ENCODE measurements at places on chromosomes 7 and 10. TPM values are rescaled to one million over a fixed set of nuclear protein-coding genes. Genes with fewer than 3 reads are reported as not detected.
A peak's percentile ranks its signal among the peaks of the same experiment; 100 is the strongest.

The RALA gene
- 36.3 TPM for total RNA-seq

The GRM8 gene
- total RNA-seq = 0.80 TPM

The TRIM50 gene
- not detected for total RNA-seq

DNA sequence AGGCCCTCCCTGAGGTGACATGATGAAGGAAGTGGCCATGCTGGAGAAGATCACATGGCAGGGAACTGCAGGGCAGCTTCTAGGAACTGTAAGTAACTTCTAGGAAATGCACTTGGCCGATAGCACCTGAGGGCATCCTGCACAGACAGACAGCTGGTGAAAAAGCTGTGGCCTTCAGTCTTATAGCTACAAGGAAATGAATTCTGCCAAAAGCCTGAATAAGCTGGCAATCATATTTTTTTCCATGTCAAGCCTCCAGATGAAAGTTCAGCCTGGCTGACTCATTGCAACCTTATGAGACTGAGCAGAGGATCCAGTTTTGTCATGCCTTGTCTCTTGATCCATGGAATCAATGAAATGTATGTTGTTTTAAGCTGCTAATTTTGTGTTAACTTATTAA, 91.1 kb upstream of the CACNA2D1 start:
- DNase-seq = no peak
- H3K27me3 ChIP-seq = peaks cover 5% of the 10 kb centered on the region
- H3K36me3 ChIP-seq = no peaks in the 10 kb centered on the region
- H3K4me1 ChIP-seq = peaks cover 23% of the 10 kb centered on the region
- no peak overlapping the region for H3K4me3 ChIP-seq

The GPR85 gene
- not detected for total RNA-seq

GRCh38 chr7:130942211-130942964, 208.4 kb upstream of the KLF14 start:
- DNase-seq = no peak
- H3K27ac ChIP-seq = peak overlapping the region; percentile 94
- H3K4me1 ChIP-seq = peaks cover 86% of the 10 kb centered on the region

The HECTD2 gene
- total RNA-seq = 15.1 TPM

DNA sequence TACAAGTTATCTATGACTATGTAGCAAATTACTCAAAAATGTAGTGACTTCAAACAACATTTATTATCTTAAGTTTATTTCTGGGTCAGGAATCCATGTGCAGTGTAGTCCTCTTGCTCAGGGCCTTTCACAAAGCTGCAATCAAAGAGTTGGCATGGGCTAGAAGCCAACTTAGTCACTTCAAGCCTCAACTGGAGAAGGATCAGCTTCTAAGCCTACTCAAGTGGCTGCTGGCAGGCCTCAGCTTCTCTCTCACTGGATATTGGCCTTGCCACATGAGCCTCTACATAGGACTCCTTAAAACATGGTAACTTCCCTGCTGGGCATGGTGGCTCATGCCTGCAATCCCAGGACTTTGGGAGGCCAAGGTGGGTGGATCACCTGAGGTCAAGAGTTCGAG, 5.0 kb upstream of the NFE2L3 start:
- H3K27ac ChIP-seq = no peak overlapping the region
- H3K27me3 ChIP-seq = no peaks in the 10 kb centered on the region
- peak; percentile 54 for DNase-seq
- no peaks in the 10 kb centered on the region for H3K36me3 ChIP-seq

The TMEM176A gene
- 2.3 TPM for total RNA-seq

GRCh38 chr10:12299222-12299965, 50.0 kb upstream of the CAMK1D start:
- DNase-seq = no peak
- H3K27ac ChIP-seq = no peak overlapping the region
- H3K27me3 ChIP-seq = no peaks in the 10 kb centered on the region
- H3K4me3 ChIP-seq = no peak overlapping the region
- H3K4me1 ChIP-seq = no peaks in the 10 kb centered on the region
- H3K36me3 ChIP-seq = no peaks in the 10 kb centered on the region

DNA sequence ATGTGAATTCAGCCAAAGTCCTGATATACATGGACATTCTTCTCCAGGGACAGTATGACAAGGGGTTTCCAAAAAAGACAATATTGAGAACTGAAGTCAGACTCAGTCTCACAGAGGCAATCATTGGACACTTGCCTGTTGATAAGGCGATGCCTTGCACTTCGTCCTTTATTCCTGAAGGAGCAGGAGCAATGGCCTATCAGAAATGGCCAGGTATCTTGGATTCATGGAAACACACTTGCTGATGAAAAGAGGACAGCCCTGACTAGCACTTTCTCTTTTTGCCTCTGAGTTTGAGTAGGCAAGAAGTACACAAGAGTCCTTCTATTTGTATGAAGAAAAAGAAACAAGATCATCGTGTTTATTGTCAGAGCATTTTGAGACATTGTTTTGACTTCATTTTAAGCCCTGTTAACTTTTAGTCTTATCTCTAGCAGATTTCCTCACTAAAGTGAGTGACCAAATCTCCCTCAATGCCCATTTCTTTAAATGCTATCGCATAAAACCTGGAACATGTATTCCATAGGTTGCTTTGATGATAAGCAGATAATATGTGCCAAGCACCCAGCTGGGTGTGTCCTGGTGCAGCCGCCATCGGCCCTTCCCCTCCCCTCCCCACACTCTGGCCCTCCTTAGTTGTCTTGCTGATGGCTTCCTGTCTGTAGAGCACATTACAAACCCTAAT, 26.6 kb downstream of the ST8SIA6 start:
- no peaks in the 10 kb centered on the region for H3K4me1 ChIP-seq
- no peaks in the 10 kb centered on the region for H3K36me3 ChIP-seq
- no peak overlapping the region for H3K4me3 ChIP-seq
- peaks cover 11% of the 10 kb centered on the region for H3K27me3 ChIP-seq
- no peak overlapping the region for H3K27ac ChIP-seq

- no peaks in the 10 kb centered on the region for H3K27me3 ChIP-seq
- H3K4me1 ChIP-seq = no peaks in the 10 kb centered on the region
- H3K36me3 ChIP-seq = no peaks in the 10 kb centered on the region
- H3K4me3 ChIP-seq = no peak overlapping the region
- H3K27ac ChIP-seq = no peak overlapping the region
Measured at GRCh38 chr10:44476409-44477045, 91.6 kb upstream of the CXCL12 start.

The HMX2 gene
- not detected for total RNA-seq

GRCh38 chr7:151440799-151441445, 981 bp upstream of the CRYGN start:
- DNase-seq = no peak
- H3K36me3 ChIP-seq = no peaks in the 10 kb centered on the region
- no peak overlapping the region for H3K27ac ChIP-seq
- no peaks in the 10 kb centered on the region for H3K4me1 ChIP-seq
- H3K4me3 ChIP-seq = no peak overlapping the region

- no peak overlapping the region for H3K27ac ChIP-seq
- no peaks in the 10 kb centered on the region for H3K4me1 ChIP-seq
- no peak overlapping the region for H3K4me3 ChIP-seq
- H3K27me3 ChIP-seq = peaks cover 13% of the 10 kb centered on the region
- DNase-seq = peak; percentile 23
- H3K36me3 ChIP-seq = no peaks in the 10 kb centered on the region
Measured at GRCh38 chr10:96124230-96125141, 5.6 kb upstream of the ZNF518A start.

DNA sequence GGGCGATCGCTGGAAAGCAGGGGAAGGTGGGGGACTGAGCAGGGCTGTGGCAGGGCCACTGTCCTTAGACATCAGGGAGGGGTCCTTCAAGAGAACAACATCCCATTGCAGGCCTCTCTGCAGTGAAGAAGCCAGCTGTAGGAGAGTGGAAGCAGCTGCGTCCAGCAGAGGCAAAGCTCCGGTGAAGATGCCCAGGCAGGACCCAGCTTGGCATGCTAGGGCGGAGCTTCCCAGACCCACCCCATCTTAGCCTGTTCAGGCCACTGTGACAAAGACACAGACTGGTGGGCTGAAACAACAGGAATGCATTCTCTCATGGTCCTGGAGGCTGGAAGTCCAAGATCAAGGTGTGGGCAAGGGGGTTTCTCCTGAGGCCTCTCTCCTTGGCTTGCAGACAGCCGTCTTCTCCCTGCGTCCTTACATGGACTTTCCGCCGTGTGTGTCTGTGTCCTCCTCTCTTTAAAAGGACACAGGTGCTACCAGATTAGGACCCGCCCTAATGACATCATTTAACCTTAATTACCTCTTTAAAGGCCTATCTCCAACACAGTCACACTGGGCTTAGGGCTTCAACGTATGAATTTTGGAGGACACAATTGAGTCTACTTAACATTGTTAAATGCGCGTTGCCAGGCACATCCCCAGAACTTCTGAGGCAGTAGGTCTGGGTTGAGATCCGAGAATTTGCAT, 178.1 kb upstream of the GRB10 start:
- H3K27me3 ChIP-seq = no peaks in the 10 kb centered on the region
- DNase-seq = no peak
- H3K4me1 ChIP-seq = no peaks in the 10 kb centered on the region
- H3K36me3 ChIP-seq = no peaks in the 10 kb centered on the region

The CCDC172 gene
- not detected for total RNA-seq

DNA sequence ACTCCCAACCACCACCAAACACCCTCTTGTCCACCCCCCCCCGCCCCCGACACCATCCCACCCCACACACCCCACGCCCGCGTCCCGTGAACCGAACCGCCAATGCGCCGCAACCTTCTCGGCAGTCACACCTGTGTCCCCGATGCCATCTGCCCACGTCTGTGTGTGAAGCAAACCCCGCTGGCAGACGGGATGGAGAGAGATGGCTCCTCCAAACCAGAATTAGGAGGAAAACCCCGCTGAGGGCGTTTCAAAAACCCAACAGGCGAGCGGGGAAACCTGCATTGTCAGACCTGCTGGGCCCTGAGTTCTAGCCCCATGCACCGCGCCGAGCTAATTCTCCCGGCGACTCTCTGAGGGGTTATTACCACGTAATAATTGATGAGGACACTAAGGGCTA, 28.6 kb upstream of the KCNK18 start:
- peak overlapping the region; percentile 55 for H3K4me3 ChIP-seq
- no peaks in the 10 kb centered on the region for H3K36me3 ChIP-seq
- peak overlapping the region; percentile 37 for H3K27ac ChIP-seq

GRCh38 chr10:87960230-87960629, 96.8 kb downstream of the PTEN start:
- no peak overlapping the region for H3K27ac ChIP-seq
- DNase-seq = no peak
- no peaks in the 10 kb centered on the region for H3K4me1 ChIP-seq
- H3K27me3 ChIP-seq = no peaks in the 10 kb centered on the region
- peaks cover 17% of the 10 kb centered on the region for H3K36me3 ChIP-seq
- no peak overlapping the region for H3K4me3 ChIP-seq

The A1CF gene
- not detected for total RNA-seq

The OPN1SW gene
- not detected for total RNA-seq

GRCh38 chr10:17782921-17783665, 26.1 kb upstream of the MRC1 start:
- no peak overlapping the region for H3K4me3 ChIP-seq
- no peaks in the 10 kb centered on the region for H3K36me3 ChIP-seq
- peaks cover 42% of the 10 kb centered on the region for H3K4me1 ChIP-seq
- no peak overlapping the region for H3K27ac ChIP-seq
- no peak for DNase-seq
- H3K27me3 ChIP-seq = no peaks in the 10 kb centered on the region

- no peak overlapping the region for H3K27ac ChIP-seq
- peaks cover 15% of the 10 kb centered on the region for H3K4me1 ChIP-seq
- peak; percentile 88 for DNase-seq
- H3K27me3 ChIP-seq = no peaks in the 10 kb centered on the region
Measured at GRCh38 chr7:139731802-139732470, 45.9 kb downstream of the HIPK2 start.

The RASSF4 gene
- total RNA-seq = 0.71 TPM

The SPAM1 gene
- not detected for total RNA-seq

GRCh38 chr10:57982091-57982490, 285.6 kb downstream of the IPMK start:
- H3K4me3 ChIP-seq = no peak overlapping the region
- H3K36me3 ChIP-seq = no peaks in the 10 kb centered on the region
- no peaks in the 10 kb centered on the region for H3K4me1 ChIP-seq
- DNase-seq = no peak

GRCh38 chr10:90871279-90871765, 452 bp upstream of the RPP30 start:
- H3K27me3 ChIP-seq = peaks cover 18% of the 10 kb centered on the region
- H3K27ac ChIP-seq = peak overlapping the region; percentile 66
- H3K4me1 ChIP-seq = peaks cover 10% of the 10 kb centered on the region

GRCh38 chr10:45581216-45581549, 91.4 kb downstream of the ZFAND4 start:
- H3K36me3 ChIP-seq = no peaks in the 10 kb centered on the region
- no peak for DNase-seq
- H3K27me3 ChIP-seq = no peaks in the 10 kb centered on the region
- no peak overlapping the region for H3K4me3 ChIP-seq
- no peaks in the 10 kb centered on the region for H3K4me1 ChIP-seq
- H3K27ac ChIP-seq = no peak overlapping the region

DNA sequence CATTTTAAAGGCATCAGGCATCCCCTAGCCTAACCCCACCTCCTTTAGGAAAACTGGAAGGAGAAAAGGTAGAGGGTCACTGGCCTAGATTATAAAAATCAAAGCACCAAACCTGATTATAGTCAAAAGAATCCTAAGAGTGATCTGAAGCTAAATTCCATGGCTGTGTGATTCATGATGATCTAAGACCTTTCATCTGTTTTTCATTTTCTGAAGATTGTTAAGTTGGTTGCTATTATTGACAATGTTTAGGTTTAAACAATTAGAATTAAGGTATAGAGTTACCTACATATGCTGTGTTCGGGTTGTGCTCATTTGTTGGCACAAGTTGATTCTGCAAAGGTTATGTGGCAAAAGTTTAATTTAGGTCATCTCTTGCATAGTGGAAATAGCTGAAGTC, 148.7 kb downstream of the BICC1 start:
- H3K4me3 ChIP-seq = no peak overlapping the region
- no peaks in the 10 kb centered on the region for H3K36me3 ChIP-seq
- no peaks in the 10 kb centered on the region for H3K27me3 ChIP-seq
- no peaks in the 10 kb centered on the region for H3K4me1 ChIP-seq
- no peak overlapping the region for H3K27ac ChIP-seq
- DNase-seq = no peak

GRCh38 chr7:54908760-54909438, 109.9 kb upstream of the EGFR start:
- no peak overlapping the region for H3K4me3 ChIP-seq
- H3K36me3 ChIP-seq = no peaks in the 10 kb centered on the region
- H3K27me3 ChIP-seq = no peaks in the 10 kb centered on the region
- no peak for DNase-seq

GRCh38 chr10:36171556-36171952, 529.5 kb upstream of the FZD8 start:
- no peaks in the 10 kb centered on the region for H3K36me3 ChIP-seq

All from A673 (cell line).